ENCODE measurements at places on chromosomes 7 and 10. TPM values are rescaled to one million over a fixed set of nuclear protein-coding genes. Genes with fewer than 3 reads are reported as not detected.
A peak's percentile ranks its signal among the peaks of the same experiment; 100 is the strongest.

DNA sequence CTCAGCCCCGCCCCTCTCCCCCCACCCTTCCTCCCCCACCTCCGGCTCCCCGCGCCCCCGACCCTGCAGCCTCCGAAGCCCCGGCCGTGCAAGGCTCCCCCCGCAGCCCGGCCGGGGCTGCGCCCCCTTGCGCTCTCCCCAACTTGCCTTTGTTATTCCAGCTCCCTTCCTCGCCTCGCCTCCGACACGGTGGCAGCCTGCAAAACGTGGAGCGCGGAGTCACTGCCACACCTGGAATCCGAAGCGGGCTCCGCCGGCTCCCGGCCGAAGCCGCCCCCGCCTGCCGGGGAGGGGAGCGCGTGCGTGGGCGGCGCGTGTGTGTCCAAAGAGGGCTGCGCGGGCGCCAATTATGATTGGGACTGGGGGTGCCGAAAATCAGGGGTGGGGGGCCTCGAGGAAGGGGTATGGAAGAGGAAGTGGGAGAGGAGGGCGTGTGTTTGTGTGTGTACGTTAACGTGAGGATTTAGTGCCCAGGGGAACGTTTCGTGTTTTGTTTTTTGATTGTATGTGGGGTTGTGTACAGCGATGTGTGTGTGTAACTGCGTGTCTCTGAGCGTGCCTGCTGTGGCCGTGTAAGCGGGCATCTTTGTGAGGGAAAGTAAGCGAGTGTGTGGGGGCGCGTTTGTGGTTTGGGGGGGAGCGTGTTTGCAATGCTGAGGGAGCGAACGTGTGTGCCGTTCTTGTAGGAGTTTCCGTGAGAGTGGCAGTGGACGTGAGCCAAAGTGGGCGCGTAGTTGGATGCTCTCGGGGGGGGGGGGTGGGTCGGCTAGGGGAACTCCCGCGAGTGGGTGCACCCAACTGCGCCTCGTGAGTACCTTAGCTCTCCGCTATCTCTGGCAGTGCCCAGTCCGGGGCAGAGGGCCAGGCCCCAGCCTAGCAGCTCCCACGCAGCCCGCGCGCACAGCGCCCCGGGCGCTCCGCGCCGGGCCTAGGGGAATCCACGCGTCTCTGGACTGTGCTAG is 1.2 kb upstream of the ZMIZ1 start:
- DNase-seq, result peak; percentile 85

- DNase-seq, result no peak
These were observed 305.1 kb upstream of the PITRM1 start for GRCh38 chr10:3477683-3478082.

GRCh38 chr7:85023066-85023712 is 163.7 kb downstream of the SEMA3D start:
- peak; percentile 18 for DNase-seq

DNA sequence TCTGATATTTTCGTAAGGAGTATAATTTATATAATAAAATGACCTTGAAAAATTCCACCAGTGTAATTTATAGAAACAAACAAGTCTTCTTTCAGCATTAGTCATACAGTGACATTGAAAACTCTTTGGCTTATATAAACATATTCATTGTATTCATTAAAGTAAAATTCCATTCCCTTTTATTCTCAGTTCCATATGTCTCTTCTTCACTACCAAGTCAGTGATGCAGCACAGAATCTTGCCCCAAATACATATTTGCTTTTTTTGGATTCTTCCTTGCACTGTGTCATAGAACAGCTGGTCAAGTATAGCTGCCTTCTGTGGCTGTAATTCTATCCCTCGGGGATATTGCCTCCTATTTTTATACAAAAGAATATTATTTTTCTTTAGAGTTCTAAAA is 884.5 kb upstream of the POT1 start:
- DNase-seq, result no peak

- no peak for DNase-seq
These were observed 48.1 kb downstream of the SAMD8 start for GRCh38 chr10:75159519-75159918.

GRCh38 chr7:100680576-100681271 is 7.2 kb downstream of the GNB2 start:
- DNase-seq, result no peak

DNA sequence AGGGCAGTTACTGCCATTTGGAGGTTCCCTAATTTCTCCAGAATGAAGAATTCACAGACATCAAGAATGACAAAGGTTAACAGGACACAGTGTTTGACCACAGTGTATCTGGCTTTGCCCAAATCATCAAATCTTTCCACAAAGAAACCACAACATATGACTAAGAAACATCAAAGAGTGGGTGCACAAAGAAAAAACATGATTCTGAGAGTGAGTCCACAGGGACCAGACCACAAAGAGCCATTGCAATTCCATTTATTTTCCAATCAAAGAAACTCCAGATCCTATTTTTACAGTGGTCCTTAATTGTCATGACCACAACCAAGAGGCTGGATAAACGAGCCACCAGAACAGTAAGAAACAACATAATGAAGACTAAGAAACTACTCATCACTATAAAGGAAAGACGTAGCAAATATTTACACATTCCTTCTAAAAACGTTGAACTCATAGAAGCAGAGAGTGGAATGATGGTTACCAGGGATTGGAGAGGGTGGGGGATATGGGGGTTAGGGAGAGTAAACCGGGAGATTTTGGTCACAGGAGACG is 286.5 kb downstream of the DOCK4 start:
- no peak for DNase-seq

- no peak for DNase-seq
These were observed 156.7 kb downstream of the MAGI2 start for GRCh38 chr7:79296553-79297320.

GRCh38 chr10:119713744-119714483 is 11.9 kb upstream of the INPP5F start:
- DNase-seq, result no peak

DNA sequence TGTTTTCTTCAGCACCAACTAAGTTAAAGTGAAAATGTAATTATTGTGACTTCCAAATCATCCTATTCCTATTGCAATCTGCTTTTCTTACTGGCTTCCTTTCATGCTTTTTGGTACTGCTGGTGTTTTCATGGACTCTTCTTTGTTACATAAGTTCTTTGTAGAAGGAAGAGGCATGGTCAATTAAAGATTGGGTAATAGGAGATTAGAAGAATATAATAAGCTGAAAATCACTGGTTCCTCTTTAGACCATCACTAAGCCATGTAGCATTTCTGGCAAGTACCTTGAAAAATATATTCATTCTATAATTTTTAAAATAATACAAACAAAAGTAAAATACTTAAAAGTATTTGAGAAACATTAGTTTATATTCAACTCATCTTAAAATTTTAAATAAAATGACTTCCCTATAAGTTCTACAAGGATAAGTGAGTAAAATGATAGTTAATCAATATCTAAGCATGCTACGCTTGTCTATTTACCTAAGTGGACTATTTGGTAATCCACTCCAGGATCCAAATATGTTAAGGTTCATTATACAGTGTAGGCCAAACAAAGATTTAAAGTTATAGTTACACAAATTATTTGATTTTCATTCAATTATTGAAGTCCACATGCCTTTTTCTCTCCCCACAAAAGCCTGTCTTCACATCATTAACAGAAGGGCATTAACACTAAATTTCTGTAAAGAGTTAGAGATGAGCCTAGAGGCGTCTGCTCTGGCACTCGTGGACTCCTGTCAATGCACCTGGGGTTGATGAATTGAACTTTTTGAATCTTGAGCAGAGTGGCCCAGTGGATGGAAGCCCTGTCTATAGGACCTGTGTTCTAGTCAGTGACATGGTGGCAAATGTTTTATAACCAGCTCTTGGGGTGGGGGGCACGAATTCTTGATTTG is 408.1 kb downstream of the INHBA start:
- no peak for DNase-seq

GRCh38 chr7:98870121-98870651 is 372 bp upstream of the TMEM130 start:
- DNase-seq, result peak; percentile 70

DNA sequence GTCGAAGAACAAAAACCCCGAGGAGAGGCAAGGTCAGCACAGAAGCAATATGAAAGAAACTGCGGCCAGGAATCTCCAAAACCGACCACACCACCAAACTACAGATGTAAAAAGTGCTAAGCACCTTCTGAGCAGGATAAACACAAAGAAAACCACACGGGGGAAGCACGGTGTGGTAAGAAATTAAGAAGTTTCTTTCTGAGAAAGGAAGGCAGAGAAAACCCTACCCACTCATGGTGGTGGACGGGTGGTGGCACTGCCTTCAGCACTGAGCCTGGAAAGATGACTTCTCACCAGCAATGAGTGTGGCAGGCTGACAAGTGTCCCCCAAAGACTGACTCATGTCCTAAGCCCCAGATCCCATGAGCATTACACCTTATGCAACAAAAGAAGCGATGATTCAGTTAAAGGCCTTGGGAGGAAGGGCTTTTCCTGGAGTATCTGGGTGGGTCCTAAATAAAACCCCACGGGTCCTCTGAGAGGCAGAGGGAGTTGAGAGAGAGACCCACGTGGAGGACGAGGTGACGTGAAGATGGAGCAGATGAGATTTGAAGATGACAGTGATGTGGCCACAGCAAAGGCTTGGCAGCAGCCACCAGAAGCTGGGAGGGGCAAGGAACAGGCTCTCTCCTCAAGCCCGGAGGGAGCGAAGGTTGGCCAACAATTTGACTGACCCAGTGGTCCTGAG is 124.9 kb downstream of the DLG5 start:
- no peak for DNase-seq

Gene OR2A1
- not detected for total RNA-seq

Gene GTF2IRD2
- total RNA-seq, result 11.8 TPM

Gene HTR5A
- total RNA-seq, result not detected

Gene ACSM6
- total RNA-seq, result not detected

Gene HMX2
- not detected for total RNA-seq

Gene CYP2C8
- total RNA-seq, result not detected

Gene CALHM3
- total RNA-seq, result not detected

Gene WDR86
- not detected for total RNA-seq
